Foreskin keratinocyte (primary cell): ENCODE measurements at places on chromosomes 12 and 14. TPM values are rescaled to one million over a fixed set of nuclear protein-coding genes. Genes with fewer than 3 reads are reported as not detected.

The B4GALNT3 gene
- 7.3 and 7.7 TPM in 2 replicates for total RNA-seq

The CMA1 gene
- not detected in 2 replicates for total RNA-seq

The IFNG-AS1 gene
- total RNA-seq: not detected in 2 replicates

The SLC8A3 gene
- 0.04 TPM in 1 of 2 replicates, not detected in the other for total RNA-seq

The TAC3 gene
- not detected in 2 replicates for total RNA-seq

The RHNO1 gene
- total RNA-seq: 33.1 and 33.4 TPM in 2 replicates

The C1R gene
- 6.1 and 7.8 TPM in 2 replicates for total RNA-seq

The IL31 gene
- not detected in 2 replicates for total RNA-seq

The FBXO33 gene
- 9.6 and 9.9 TPM in 2 replicates for total RNA-seq

The BDKRB1 gene
- 5.0 and 5.4 TPM in 2 replicates for total RNA-seq

The SLC5A8 gene
- total RNA-seq: 0.10 and 0.14 TPM in 2 replicates

The SDSL gene
- total RNA-seq: 1.2 and 3.4 TPM in 2 replicates

The FAM161B gene
- 1.6 and 2.2 TPM in 2 replicates for total RNA-seq

The PRPF39 gene
- total RNA-seq: 19.7 and 20.7 TPM in 2 replicates

The RAP1B gene
- total RNA-seq: 173 and 175 TPM in 2 replicates

The PPFIBP1 gene
- 92.1 and 105 TPM in 2 replicates for total RNA-seq

The PPP1R3E gene
- total RNA-seq: 2.3 and 2.6 TPM in 2 replicates

The TRIM9 gene
- total RNA-seq: 0.07 TPM in 2 replicates

The OAS2 gene
- total RNA-seq: 124 and 157 TPM in 2 replicates

The IL22 gene
- not detected in 2 replicates for total RNA-seq

The CMTM5 gene
- total RNA-seq: not detected in 2 replicates

The MMP14 gene
- total RNA-seq: 234 and 241 TPM in 2 replicates

The A2M gene
- total RNA-seq: 0.10 TPM in 1 of 2 replicates, not detected in the other

The PLEKHG3 gene
- 84.7 and 99.7 TPM in 2 replicates for total RNA-seq

The HSPB8 gene
- 0.46 and 0.65 TPM in 2 replicates for total RNA-seq
